ENCODE measurements at places on chromosomes 11 and 22.

DNA sequence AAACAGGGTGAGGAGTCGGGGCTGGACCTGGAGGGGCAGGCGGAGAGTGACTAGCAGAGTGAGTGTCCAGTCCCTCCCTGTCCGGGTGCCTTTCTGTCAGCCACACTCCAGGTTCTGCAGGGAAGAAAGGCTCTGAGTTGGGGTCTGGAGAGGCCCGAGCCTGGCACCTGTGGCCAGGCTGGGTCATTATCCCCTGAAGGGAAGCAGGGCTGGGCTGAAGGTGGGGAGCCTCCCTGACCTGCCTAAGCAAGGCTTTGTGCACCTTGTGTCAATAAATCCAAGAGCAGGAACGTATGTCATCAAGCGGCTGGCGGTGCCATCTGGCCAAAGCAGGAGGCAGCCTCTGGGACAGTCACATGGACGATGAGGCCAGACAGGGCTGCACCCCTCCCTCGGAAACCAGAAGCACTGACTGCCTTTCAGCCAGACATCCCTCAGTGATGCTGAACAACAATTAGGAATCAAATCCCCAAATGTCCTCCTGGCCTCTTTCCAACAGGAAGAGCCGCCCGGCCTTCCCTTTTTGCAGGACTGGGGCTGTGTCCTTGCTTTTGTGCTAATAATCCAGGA lies 73.9 kb upstream of the FGF3 start:
- no peak for DNase-seq

- no peak for DNase-seq
Measured at GRCh38 chr11:118128721-118129470, 23.7 kb downstream of the SCN4B start.

DNA sequence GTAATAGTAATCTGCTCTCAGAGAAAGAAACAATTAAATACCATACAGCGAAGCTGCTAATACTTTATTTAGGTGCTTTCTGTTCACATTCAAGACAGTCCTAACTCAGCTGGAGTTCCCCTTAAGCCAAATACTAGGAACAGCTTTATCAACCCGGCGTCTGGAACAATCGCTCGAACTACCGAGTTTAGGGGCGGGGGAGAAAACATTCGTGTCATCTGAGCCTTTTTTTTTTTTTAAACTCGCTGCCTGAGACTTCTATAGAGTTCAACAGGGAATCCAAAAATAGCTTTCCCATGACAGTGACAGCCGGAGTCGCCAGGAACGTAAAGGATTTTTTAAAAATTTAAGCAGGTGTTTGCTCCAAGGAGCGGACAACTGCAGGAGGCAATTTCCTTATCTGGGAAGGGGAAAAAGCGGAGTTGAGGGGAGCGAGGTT lies 852 bp downstream of the TRAF6 start:
- peak; percentile 14 for DNase-seq

GRCh38 chr22:39024519-39025308 lies 3.8 kb downstream of the APOBEC3D start:
- DNase-seq: no peak

- DNase-seq: no peak
Measured at GRCh38 chr11:94090401-94090800, 38.2 kb upstream of the PANX1 start.

- no peak for DNase-seq
Measured at GRCh38 chr11:72639502-72640375, 34.5 kb downstream of the PDE2A start.

DNA sequence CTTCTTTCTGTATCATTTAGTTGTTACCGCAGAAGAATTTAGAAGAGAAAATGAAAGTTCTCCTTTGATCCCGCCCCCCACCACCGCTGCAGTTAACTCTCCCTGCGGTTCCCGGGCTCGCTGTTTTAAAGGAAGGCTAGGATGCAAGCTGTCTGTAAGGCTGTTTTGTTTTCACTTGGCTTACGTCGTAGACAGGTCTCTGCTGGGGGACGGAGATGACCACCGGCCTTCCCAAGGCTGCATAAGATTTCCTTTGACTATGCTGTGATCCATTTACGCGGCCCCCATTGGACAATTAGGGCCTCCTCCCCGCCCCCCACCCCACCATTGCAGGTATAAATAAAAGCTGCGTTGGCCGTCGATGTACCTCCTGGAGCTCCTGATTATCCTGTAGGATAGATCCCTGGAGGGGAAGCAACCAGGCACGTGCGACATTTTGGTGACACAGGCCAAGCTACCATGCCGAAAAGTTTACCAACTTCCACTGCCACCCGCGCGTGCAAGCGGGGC lies 1.4 kb upstream of the CPT1A start:
- DNase-seq: peak; percentile 54

DNA sequence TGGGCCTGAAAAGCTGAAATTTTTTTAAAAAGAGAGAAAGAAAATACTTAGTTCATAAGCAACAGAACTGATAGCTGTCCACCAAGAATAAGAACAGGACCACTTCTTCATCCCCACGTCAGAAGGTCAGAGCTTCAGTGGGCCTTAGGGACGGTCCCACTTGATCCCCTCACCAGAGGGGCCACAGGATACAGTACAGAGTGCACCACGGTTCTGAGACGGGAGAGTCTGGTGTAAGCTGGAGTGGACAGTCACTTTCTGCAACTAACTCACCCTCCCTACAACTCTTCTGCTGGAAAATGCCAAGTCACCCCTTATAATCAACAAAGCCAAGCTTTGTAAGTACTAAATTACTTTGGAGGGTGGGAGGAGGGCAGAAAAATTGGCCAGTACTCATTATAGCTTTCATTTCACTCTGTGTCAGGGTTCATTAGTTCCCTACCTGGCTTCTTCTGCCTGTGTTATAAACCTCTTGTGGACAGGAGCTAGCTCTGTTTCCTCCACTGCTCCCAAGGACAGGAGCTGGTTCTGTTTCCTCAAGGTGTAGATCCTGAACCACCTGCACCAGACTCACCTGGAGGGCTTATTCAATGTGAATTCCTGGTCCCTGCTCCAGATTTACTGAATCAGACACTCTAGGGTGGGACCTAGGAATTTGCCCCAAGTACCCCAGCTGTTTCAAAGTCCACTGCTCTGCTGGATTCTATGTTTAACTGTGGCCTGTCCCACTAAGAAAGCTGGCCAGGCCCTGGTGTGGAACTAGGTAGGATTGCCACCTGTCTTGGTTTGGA lies 39.6 kb downstream of the SCGB1A1 start:
- no peak for DNase-seq

DNA sequence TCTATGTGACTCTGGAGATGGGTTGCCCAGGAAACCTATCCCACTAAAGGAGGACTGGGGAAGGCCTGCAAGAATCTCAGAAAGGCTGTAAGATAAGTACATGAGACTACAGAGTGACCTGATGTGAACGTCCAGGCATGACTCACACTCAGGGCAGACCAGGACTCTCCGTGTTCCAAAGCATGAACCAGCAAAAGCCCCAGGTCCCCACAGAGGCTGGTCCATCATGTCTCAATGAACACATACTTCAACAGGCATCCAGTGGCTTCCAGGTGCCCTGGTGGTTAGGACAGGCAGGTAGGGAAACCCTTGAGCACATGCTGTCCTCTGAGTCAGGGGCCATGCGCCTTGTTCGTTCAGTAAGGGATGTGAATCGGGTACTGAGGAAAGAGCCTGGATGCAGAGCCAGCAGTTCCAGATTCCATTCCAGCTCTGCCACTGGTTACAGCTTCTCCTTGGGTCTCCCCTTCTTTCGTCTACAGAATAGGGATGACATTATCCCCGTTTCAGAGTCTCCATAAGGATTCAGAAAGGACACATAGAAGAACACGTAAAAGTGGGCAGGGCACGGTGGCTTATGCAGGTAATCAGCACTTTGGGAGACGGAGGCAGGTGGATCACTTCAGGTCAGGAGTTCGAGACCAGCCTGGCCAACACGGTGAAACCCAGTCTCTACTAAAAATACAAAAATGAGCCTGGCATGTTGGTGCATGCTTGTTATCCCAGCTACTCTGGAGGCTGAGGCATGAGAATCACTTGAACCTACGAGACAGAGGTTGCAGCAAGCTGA lies 129.0 kb upstream of the TEAD1 start:
- no peak for DNase-seq

DNA sequence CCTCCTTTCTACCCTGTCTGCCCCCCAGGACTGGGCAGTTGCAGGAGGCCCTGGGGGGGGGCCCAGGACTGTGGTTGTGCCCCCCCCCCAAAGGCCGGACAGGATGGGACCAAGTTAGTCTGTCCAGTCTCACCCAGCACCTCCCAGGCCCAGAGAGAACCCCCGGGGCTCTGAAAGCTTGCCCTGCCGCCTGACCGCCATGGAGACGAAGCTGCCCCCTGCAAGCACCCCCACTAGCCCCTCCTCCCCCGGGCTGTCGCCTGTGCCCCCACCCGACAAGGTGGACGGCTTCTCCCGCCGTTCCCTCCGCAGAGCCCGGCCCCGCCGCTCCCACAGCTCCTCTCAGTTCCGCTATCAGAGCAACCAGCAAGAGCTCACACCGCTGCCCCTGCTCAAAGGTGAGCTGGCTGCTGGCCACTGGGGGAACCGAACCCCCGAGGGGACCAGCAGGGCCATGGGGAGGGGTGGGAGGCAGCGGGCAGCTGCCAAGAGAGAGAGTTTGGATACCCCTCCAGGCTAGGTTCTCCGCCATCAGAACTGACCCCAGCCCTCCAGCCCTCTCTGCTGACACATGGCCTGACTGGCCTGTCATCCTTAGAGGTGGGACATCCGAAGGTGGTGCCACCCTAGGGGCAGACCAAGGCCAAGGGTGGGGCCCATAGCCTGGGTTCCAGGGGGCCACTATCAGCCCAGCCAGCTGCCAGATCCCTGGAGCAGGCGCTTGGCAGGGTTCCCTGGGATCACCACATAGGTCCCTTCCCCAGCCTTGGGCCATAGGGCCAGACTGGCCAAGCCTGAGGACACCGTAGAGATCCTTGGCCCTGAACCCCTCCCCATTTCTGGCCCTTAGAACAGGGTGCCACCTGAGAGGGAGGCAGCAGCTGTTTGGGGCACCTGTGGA lies 1.3 kb downstream of the PPP2R5B start:
- DNase-seq: no peak

DNA sequence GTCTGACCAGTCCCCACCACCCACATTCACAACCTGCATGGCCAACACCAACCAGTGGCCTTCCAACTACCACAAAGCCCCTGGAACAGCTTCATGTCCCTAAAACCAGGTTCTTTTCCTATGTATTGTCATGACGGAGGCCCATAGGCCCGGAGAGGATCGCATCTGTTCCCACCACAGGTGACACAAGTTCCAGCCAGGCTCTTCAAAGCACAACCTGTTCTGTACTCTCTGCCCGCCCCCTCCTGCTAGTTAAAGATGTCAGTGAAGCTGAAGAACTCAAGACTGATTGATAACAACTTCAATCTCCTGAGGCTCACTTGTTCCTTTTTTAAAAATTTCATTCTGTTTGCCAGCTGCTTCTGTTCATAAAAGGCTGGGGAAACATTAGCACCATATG lies 121.1 kb upstream of the GUCY1A2 start:
- DNase-seq: no peak

GRCh38 chr11:112025707-112026106 lies 499 bp downstream of the DLAT start:
- no peak for DNase-seq

GRCh38 chr11:57979532-57980079 lies 44.1 kb upstream of the OR9Q1 start:
- no peak for DNase-seq

GRCh38 chr11:64891880-64892279 lies 13.5 kb upstream of the EHD1 start:
- no peak for DNase-seq

DNA sequence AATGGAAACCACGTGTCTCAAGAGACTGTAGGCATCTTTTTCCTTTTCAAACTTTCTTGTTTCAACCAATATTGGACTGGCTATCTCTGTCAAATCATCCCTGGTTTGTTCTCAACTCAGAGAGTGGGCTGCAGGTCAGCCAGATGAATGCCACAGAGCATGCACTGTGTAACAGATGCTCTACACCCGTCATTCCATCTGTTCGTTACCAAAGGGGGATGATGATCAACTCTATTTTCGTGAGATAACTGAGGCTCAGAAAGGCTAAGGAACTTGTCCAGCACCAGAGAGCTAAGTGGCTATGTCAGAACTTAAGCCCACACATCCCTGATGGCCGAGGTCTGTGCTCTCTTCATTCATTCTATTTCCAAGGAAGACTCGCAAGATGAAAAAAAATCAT lies 42.1 kb downstream of the SLC1A2 start:
- DNase-seq: no peak

DNA sequence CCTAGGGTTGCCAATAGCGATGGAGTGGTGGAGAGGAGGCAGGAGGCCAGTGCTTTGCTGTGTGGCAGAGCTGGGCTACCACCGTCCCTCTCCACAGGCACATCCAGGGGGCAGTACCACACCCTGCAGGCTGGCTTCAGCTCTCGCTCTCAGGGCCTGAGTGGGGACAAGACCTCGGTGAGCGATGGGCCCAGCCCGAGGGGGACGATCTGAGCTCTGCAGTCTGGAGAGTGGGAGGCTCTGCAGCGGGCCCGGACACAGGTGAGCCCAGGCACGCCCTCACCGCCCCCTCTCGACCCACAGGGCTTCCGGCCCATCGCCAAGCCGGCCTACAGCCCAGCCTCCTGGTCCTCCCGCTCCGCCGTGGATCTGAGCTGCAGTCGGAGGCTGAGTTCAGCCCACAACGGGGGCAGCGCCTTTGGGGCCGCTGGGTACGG lies 2.5 kb downstream of the PKP3 start:
- DNase-seq: no peak

GRCh38 chr11:116478205-116478604 lies 294.6 kb downstream of the BUD13 start:
- no peak for DNase-seq

GRCh38 chr11:96090711-96091110 lies 166.8 kb upstream of the MTMR2 start:
- no peak for DNase-seq

DNA sequence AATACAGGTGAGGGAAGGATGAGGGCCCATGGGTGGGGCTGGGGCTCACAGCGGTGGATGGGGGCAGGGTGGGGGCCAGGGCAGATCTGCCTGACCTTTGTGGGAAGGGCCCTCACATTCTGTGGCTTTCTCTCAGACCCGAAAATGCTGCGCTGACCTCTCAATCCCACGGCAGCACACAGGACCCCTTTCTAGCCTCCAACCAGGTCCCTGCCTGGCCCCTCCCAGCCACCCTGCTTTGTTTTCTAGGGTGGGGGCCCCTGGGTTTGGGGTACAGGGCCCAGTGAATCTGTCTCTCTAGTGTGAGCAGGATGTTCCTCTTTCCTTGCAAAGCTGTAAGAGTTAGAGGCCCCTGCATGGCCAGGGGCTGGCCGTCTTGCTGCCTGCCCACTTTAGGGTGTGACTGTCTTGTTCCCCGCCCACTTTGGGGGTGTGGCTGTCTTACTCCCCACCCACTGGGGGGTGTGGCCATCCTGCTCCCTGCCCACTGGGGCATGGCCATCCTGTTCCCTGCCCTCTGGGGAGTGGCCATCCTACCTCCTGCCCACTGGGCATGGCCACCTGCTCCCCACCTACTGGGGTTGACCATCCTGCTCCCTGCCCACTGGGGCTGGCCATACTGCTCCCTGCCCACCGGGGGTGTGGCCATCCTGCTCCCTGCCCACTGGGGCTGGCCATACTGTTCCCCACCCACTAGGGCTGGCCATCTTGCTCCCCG lies 11.5 kb downstream of the PARVG start:
- peak; percentile 59 for DNase-seq

DNA sequence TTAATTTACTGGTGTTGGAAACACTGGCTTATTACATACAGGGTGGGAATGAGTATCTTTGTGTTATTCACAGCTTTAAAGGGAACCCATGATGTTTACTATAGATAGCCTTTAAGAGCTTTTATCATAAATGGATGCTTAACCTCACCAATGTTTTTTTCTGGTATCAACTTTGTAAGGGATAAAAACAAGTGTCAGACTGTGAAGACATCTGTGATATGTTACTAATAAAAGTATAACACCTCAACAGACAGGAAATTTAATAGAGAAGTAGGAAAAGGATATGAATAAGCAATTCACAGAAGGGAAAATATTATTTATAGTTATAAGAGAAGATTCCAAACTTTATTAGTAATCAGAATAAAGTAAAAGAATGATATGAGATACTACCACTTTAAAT lies 46.3 kb downstream of the ACAT1 start:
- no peak for DNase-seq

All from activated naive CD8-positive, alpha-beta T cell treated with anti-CD3 and anti-CD28 coated beads, Interleukin-2, amount 50 U/mL, for 24 hours (primary cell).